ENCODE measurements at places on chromosomes 6 and 20. TPM values are rescaled to one million over a fixed set of nuclear protein-coding genes. Genes with fewer than 3 reads are reported as not detected.
A peak's percentile ranks its signal among the peaks of the same experiment; 100 is the strongest.

- no peak for DNase-seq
These were observed 5.8 kb upstream of the EEF1E1 start for GRCh38 chr6:8108031-8108660.

- DNase-seq, result no peak
These were observed 150.4 kb upstream of the PHACTR3 start for GRCh38 chr20:59453759-59454560.

DNA sequence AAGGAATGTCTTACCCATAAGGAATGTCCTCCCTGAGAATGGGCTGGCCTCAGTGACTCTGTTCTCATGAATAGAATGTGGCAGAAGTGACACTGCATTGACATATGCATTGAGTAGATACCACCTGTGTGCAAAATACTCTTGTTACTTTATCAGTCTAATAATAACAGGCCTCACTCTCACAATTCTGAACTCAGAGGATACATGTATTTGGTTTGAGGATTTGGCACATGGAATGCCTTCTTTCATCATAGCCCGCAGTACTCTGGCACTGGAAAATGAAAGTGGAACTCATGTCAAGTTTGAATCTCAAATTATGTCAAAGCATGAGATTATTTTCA is 52.9 kb upstream of the PLCB4 start:
- no peak for DNase-seq

- DNase-seq, result no peak
These were observed 109.0 kb downstream of the GJA10 start for GRCh38 chr6:90003069-90003795.

GRCh38 chr6:25435416-25435985 is 156.3 kb downstream of the CARMIL1 start:
- DNase-seq, result no peak

GRCh38 chr20:19026121-19026878 is 186.1 kb upstream of the SLC24A3 start:
- peak; percentile 57 for DNase-seq

DNA sequence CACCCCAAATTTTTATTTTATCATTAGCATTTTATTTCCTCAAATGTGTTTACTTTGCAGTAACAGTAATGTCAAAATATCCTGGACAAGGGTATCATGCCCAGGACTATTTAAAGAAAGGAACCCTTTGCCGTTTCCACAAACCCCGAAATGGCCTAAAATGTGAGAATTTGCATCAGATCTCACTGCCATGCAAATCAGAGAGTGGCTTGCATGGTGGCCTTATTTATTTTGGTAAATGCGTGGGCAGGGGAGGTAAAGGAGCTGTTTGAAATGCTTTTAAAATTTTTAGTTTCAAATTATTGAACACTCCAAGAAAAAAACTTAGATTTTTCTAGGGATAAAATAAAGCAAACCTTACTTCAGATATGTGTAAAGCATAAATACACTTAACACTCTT is 43.8 kb downstream of the ADAT2 start:
- DNase-seq, result no peak

The PSORS1C1 gene
- 5.0 TPM for polyA plus RNA-seq

The HLA-DRA gene
- 93.5 TPM for polyA plus RNA-seq
